H1 (cell line): ENCODE measurements at places on chromosomes 3 and 15. TPM values are rescaled to one million over a fixed set of nuclear protein-coding genes. Genes with fewer than 3 reads are reported as not detected.
A peak's percentile ranks its signal among the peaks of the same experiment; 100 is the strongest.

GRAMD1C gene
- total RNA-seq, result 1.3 and 2.1 TPM in 2 replicates

DNA sequence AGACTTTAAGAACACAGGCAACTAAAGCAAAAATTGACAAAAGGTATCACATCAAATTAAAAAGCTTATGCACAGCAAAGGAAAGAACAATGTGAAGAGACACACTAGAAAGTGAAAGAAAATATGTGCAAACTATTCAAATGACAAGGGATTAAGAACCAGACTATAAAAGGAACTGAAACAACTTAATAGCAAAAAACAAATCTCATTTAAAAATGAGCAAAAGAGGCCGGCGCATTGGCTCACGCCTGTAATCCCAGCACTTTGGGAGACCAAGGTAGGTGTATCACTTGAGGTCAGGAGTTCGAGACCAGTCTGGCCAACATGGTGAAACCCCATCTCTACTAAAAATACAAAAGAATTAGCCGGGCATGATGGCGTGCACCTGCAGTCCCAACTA, 14.4 kb downstream of the NGLY1 start:
- DNase-seq, result no peak
- H3K36me3 ChIP-seq, result no peaks in the 10 kb centered on the region; the same call in none of the 2 replicates
- H3K27me3 ChIP-seq, result no peaks in the 10 kb centered on the region
- H3K4me1 ChIP-seq, result no peaks in the 10 kb centered on the region
- no peak overlapping the region for H3K4me3 ChIP-seq

XXYLT1 gene
- 23.8 and 24.5 TPM in 2 replicates for total RNA-seq

HCN4 gene
- total RNA-seq, result 8.5 and 9.3 TPM in 2 replicates

C3orf22 gene
- not detected in 2 replicates for total RNA-seq

DNA sequence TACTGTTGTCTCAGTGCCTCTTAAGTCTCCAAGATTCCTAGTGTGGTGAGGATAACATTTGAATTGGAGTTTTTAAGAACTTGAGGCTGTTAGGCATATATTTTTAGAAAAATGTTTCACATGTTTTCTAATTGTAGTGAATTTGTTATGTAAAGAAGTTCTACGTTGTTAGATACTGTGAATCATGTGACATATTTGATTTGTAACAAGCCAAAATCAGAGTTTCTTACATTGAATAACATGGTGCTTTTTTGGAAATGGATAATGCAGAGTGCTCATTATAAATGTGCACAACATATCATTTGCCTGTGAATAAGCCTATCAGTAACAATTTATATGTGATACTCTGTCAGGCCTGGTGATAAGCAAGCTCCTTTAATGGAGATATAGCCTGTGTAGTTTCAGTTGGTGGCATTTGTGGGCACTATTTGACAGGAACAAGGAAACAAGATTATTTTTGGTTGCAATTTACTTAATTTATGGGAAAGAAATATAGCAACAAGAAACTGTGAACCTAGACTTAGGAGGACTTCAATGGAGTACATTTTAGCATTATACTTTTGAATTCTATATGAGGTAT, 328.8 kb downstream of the ARPP21 start:
- no peak overlapping the region for H3K27ac ChIP-seq
- no peaks in the 10 kb centered on the region for H3K36me3 ChIP-seq
- no peak overlapping the region for H3K4me3 ChIP-seq
- no peaks in the 10 kb centered on the region for H3K27me3 ChIP-seq

DNA sequence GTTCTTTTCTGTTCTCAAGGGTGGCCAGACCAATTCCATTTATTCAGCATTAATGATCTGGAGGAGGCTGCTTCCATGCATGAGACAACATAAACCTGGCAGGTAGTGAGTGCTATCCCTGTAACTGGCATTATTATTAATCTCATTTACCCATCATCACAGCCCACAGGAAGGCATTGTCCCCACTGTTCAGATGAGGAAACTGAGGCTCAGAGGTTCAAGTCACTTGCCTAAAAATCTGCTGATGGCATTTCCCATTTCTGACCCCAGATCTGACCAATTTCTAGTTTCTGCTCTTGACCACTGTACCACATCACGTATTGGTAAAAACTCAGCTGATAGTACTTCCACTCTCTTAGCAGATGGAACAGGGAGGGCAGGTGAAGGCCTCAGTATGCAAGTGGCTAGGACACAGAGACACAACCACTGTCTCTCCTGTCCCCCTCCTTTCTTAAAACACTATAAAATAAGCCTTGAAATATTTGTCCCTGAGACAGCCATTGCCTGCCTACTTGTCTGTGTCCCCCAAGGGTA, 36.1 kb downstream of the TRANK1 start:
- H3K4me1 ChIP-seq, result no peaks in the 10 kb centered on the region
- DNase-seq, result no peak
- no peak overlapping the region for H3K4me3 ChIP-seq
- no peaks in the 10 kb centered on the region for H3K27me3 ChIP-seq
- H3K36me3 ChIP-seq, result no peaks in the 10 kb centered on the region

- no peak for DNase-seq
- no peak overlapping the region for H3K4me3 ChIP-seq
- no peak overlapping the region for H3K27ac ChIP-seq
- H3K36me3 ChIP-seq, result peaks cover 25% of the 10 kb centered on the region
- no peaks in the 10 kb centered on the region for H3K27me3 ChIP-seq
These were observed 16.7 kb upstream of the PAK6 start for GRCh38 chr15:40222131-40222530.

- H3K36me3 ChIP-seq, result no peaks in the 10 kb centered on the region
- no peak overlapping the region for H3K4me3 ChIP-seq
- DNase-seq, result no peak
- no peaks in the 10 kb centered on the region for H3K4me1 ChIP-seq
These were observed 28.3 kb upstream of the TNIK start for GRCh38 chr3:171488479-171488878.

TRIM42 gene
- total RNA-seq, result not detected in 2 replicates

DNA sequence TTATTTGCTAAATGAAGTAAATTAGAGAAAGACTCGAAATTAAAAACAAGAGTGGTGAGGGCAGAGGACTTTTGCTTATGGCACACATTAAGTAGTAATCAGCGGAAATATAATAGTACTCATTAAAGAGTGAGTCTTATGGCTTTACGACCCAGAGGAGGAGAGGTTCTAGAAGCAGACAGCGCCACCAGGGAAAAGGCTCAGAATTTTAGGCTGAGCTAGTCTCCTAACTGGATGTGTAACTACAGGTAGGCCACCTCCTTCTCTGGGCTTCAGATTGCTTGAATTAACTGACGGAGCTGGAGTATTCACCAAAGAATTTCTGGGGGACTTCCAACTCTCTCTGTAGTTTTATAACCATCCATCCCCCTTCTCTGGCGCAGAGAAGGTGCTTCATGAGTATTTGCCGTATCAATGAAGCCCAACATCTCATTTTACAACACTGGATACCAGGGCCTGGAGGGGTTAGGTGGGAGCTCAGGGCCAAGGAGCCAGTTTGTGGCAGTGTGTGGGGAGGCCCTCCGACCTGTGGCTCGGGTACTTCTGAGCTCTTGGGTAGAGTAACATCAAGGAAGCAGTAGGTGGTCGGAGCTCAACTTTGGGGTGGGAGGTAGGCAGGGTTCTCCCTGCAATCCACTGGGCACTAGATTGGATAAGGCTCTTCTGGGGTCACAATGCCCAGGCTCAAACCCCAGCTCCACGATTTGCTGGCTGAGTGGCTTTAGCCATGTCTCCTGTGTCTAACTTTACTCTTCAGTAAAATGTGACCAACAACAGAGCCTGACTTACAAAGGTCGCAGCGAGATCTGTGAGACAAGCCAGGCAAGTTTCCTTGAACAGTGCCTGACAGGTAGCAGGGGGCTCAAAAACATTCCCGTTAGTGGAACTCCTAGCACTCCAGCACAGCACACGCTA, 1.1 kb downstream of the CHCHD4 start:
- no peaks in the 10 kb centered on the region for H3K4me1 ChIP-seq
- H3K36me3 ChIP-seq, result no peaks in the 10 kb centered on the region
- no peaks in the 10 kb centered on the region for H3K27me3 ChIP-seq
- peak overlapping the region; percentile 90 for H3K4me3 ChIP-seq
- H3K27ac ChIP-seq, result peak overlapping the region; percentile 6; the same call in 1 of the 2 replicates

GRCh38 chr3:42696356-42697288, 6.0 kb downstream of the HHATL start:
- H3K4me1 ChIP-seq, result no peaks in the 10 kb centered on the region
- H3K27me3 ChIP-seq, result 0 out of 2 replicates have a peak, but pooled peaks cover 2% of the 10 kb centered on the region
- no peak overlapping the region for H3K27ac ChIP-seq
- no peak overlapping the region for H3K4me3 ChIP-seq
- no peaks in the 10 kb centered on the region for H3K36me3 ChIP-seq

DNA sequence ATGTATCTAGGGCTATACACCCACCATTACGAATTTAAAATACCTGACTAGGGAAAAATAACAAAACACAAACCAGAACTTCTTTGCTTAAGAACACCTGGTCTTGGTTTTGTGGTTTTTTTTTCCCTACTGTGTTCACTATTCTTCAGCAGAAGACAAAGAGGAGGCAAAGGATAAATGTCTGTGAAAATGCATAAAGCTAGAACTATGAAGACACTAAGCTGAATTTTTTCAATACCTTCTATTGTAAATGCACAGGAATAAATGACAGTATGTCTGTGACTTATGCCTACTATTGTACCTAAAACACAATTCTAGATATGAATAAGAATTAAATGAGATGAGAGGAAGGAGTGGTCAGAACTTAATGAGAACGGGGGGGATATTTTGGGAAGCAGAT, 86.9 kb downstream of the TBL1XR1 start:
- H3K27me3 ChIP-seq, result no peaks in the 10 kb centered on the region
- no peak overlapping the region; the same call in 1 of the 2 replicates for H3K27ac ChIP-seq
- peaks cover 3% of the 10 kb centered on the region for H3K4me1 ChIP-seq
- no peak for DNase-seq
